ENCODE measurements at places on chromosomes 11 and 22.

GRCh38 chr11:15744693-15745092 is 611.7 kb downstream of the SOX6 start:
- DNase-seq = no peak

DNA sequence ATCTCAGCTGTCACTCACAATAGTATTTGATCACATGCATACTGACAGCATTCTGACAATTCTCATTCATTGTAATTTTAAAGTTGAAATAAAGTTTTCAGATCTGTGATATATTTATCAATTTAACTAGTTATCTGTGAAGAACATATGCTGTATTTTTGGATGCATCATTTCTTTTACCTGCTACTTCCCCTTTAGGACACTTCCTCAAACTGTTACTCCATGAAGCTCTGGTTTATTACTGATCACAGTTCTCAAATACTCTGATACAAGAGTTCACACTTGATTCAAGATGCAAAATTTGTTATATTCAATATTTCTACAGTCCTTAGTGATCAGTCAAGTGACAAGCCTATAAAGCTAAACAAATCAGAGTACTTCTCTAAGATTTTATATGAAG is 1655.2 kb downstream of the LRRC4C start:
- DNase-seq = no peak

GRCh38 chr11:27863637-27864036 is 163.4 kb upstream of the BDNF start:
- no peak for DNase-seq

DNA sequence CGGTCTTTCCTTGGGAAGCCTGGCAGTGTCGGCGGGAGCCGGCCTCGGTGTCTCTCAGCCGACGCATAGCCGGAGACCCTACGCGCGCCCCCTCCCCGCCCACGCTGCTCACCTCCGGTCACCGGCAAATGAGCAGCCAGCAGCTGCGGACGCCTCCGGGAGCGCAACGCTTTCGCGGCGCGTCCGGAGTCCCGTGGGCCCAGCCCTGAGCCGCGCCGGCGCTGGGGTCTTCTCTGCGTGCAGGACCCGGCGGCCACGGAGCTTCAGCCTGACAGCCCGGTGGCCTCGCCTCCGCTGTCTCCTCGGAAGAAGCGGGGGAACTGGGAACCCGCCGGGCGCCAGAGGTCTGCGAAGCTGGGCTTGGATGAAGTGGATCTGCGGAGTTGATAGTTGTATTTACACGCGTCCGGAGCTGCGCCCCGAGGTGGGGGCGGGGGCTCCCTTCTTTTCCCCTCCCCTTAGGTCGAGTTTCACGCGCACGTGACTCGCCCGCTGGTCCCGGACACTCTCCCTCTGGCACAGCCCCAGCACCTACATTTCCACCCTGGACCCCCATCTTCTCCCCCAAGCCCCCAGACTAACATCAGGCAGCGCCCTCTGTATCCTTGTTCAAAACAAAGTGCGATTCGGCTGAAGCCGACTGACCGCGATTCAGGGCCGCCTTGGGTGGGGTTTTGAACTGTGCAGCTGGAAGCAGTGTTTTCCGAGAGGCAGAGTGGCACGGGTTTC is at the start of gene SLC43A1:
TSS of gene SLC43A1 (minus strand) at position 371 of the 729 bp plus-strand sequence. CDS start 1,591 bp downstream, outside the sequence.
- no peak for DNase-seq

GRCh38 chr11:74102321-74102720 is 68.5 kb downstream of the C2CD3 start:
- no peak for DNase-seq

DNA sequence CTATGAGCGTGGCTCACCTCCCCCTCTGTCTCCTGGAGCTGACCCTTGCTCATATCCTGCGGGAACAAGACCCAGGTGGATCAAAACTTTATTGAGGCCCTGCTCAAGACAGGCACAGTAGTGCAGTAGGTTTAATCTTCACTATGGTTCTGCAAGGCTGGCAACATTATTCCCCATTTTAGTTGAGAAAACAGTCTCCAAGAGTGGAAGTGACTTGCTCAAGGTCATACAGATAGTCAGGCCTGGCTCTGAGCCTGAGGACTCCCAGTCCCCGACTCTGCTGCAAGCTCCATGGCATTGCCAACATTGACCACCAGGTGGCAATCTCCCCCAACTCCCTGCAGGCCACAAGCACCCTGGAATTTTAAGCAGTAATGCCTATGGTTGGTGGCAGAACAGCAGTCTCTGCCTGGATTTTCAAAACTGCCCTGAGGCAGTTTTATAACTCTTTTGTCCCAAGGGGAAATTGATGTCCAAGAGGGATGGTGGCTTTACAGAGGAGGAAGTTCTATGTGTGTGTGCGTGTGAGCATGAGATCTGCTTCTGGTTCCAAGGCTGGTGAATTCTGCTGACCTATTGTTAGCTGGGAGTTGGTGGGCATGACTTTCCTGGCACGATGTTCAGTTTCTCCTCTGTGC is 34.1 kb downstream of the NEU3 start:
- peak; percentile 48 for DNase-seq

GRCh38 chr11:104254347-104254746 is 90.4 kb upstream of the PDGFD start:
- DNase-seq = peak; percentile 30

- DNase-seq = no peak
Observed at GRCh38 chr11:119026970-119027369, 3.7 kb downstream of the SLC37A4 start.

DNA sequence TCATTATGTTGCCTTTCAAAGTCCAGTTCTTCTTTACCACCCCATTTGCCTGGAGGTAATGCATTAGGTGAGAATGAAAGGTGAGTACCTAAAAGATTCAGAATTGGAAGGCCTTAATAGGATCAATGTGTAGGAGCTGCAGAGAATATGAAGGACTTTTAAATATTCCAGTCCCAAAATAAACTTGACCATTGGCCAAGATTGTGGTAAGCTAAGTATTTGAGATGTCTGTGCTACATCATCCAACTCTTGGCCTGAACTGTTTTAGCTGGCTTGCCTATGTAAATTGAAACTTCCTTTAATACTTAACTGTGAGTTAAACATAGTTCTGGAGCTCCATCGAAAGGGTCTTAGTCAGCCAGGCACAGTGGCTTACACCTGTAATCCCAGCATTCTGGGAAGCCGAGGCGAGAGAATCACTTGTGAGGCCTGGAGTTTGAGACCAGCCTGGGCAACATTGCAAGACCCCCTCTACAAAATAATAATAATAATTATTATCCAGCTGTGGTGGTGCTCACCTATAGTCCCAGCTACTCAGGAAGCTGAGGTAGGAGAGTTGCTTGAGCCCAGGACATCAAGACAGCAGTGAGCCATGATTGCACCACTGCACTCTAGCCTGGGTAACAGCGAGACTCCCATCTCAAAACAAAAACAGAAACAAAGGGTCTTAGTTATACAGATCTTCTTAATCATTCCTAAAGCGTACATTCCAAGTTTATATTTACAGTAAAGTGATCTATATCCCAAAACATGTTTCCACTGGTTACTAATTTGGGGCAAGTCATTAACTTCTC is 29.8 kb downstream of the MTMR3 start:
- DNase-seq = no peak
